ENCODE measurements at places on chromosomes 4 and X. TPM values are rescaled to one million over a fixed set of nuclear protein-coding genes. Genes with fewer than 3 reads are reported as not detected.

Gene SHROOM4
- 0.09 TPM for total RNA-seq

Gene GRIA3
- total RNA-seq, result not detected

Gene CXXC4
- 2.9 TPM for total RNA-seq

Gene GLRB
- total RNA-seq, result not detected

Gene BEX1
- total RNA-seq, result not detected

Gene CXorf38
- total RNA-seq, result 8.7 TPM

Gene PRICKLE3
- 10.9 TPM for total RNA-seq

Gene CT47C1
- not detected for total RNA-seq

Gene SPANXA1
- not detected for total RNA-seq

Gene PNMA6F
- not detected for total RNA-seq

Measured in Caco-2 (cell line).